SJSA1 (cell line): ENCODE measurements at places on chromosomes 16 and 17.

GRCh38 chr17:3528880-3529511 is 28.6 kb downstream of the TRPV3 start:
- DNase-seq, result no peak

DNA sequence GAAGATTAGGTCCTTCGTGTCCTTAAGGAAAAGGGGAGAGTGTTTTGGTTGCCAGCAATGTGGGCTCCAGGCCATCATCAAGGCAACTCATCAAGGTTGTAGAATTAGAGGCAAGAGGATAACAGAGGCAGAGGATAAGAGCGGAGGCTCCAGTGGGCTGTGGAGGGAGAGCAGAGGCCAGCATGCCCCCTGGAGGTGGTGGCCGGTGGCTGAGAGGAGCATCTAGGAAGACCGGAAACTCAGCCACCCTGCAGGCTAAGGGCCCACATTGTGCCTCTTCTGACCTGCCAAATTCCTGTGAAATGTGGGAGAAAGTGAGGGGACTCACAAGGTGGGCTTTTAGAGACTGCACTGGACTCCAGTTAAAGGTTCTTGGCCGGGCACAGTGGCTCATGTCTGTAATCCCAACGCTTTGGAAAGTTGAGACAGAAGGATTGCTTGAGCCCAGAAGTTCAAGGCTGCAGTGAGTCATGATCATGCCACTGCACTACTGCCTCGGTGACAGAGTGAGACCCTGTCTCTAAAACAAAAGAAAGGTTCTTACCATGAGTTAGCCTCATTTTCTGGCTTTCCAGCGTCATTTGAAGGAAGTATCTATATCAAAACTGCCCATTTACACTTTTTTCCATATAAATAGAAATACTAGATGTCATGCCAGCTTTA is 62.7 kb upstream of the ADORA2B start:
- DNase-seq, result no peak

DNA sequence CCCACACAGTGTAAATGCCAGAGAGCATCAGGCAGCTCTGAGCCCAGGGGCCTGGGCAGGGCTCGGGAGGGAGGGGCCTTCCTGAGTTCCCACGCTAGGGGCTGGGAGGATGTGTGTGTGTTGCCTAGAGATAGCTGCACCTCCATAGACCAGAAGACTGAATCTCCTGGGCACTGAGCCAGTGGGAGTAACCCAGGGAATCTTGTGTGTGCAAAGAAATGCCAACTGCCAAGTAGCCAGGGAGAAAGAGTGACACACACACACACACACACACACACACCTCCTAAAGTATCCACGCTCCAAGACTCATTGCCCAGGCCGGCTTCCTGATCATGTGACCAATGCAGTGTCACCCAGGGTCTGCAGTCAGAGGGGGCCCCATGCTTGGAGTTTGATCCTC is 166.2 kb upstream of the RPL38 start:
- DNase-seq, result no peak

GRCh38 chr17:57984261-57984890 is 3.7 kb downstream of the VEZF1 start:
- DNase-seq, result no peak

GRCh38 chr16:2770057-2770951 is 6.8 kb downstream of the ELOB start:
- no peak for DNase-seq

- no peak for DNase-seq
Measured at GRCh38 chr16:56938664-56939513, 6.9 kb downstream of the HERPUD1 start.
